ENCODE measurements at places on chromosomes 7 and 10.

DNA sequence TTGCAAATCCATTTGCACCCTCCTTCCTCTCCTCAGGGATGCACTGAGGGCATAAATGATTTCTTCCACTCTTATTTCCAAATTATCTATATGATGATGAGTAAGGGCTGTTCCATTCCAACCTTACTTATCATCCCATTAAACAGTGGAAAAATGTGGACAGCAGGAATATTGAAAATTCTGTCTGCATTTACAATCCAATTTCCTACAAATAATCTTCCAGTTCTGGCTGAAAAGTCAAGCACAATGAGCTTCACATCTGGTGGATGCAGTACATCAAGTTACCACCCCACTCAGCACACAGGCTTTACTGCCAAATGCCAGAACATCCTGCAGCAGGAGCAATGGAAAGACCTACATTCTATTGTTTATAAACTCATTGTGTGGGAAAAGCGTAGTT lies 345.0 kb upstream of the STEAP1 start:
- DNase-seq = no peak

DNA sequence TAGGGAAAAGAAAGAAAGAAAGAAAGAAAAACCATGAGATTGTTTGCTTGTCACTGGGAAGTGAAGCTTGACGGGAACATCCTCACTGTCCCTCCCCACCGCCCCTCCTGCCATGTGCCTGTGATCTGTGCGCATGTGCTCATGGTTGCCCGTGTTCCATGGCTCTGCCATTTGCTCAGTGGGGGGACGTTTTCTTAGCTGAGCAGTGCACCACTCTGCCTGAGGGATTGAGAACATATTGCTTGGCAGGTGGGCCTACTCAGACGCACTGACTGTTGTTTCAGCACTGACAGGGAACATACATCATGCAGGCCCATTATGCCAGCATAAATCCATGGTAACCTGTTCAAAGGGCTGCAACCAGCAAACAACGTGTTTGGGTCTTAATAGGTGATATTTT lies 747.9 kb upstream of the GALNT17 start:
- no peak for DNase-seq

GRCh38 chr7:87220734-87221215 lies 1.2 kb upstream of the TMEM243 start:
- no peak for DNase-seq

- DNase-seq = no peak
Measured at GRCh38 chr7:25959168-25959734, 192.7 kb upstream of the NFE2L3 start.

Data from forelimb muscle (tissue), 1 donor.